ENCODE measurements at places on chromosomes 2 and 18.
A peak's percentile ranks its signal among the peaks of the same experiment; 100 is the strongest.

DNA sequence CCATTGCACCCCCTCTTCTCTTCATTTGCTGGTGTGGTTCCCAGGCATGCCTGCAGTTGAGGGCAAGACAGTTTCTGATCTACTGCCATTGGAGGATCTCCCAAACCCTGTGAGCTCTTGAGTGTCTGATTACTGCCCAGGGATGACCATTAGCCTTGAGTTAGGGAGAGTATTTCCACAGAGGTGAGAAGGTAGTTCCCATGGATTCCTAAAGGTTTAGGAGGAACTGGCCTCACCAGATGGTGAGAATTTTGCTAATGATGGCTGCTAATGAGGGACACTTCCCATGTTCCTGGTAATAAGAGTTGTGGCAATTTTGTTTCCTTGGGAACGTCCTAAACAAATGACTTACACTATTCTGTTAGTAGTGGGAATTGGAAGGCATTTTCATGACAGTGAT is 42.5 kb downstream of the PTPRM start:
- no peak for DNase-seq

GRCh38 chr2:33322612-33323011 is 153.8 kb upstream of the RASGRP3 start:
- no peak for DNase-seq

DNA sequence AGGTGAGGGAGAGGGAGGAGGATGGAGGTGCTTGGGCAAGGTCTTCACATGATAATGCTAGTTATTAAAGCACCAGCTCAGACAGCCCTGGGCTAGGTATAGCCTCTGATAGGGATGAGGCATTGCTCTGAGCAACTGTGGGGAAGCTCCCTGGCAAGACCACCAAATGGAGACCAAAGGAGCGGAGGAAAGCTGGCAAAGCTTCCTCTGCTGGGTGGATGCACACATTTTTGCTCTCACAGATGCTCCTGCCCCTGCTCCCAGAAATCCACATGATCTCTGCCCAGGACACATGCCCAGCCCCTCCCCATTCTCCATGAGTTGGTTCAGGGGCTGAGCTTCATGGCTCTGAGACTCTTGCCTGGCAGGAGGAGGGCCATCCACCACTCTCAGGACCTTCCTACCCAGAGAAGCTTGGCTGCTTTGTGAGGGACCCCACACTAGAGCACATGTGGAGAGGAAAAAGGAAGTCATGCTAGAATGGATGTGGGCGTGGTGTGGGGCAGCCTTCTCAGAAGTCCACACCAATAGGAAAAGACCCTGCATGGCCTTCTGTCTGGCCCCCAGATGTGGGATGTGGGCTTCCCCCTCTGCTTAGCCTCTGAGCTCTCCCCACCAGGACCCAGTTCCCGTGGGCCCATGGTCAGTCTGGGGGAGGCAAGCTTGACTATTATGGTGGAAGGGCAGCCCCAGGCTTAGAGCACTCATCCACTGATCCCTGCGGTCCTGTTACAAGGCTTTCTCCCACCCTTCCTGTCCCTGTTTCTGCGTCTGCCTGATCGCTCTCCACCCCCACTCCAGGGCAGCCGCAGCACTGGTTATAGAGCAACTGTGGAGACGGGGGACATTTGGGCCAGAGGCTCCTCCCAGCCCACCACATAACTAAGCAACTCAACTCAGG is 10.5 kb upstream of the CYP26B1 start:
- DNase-seq, result no peak

DNA sequence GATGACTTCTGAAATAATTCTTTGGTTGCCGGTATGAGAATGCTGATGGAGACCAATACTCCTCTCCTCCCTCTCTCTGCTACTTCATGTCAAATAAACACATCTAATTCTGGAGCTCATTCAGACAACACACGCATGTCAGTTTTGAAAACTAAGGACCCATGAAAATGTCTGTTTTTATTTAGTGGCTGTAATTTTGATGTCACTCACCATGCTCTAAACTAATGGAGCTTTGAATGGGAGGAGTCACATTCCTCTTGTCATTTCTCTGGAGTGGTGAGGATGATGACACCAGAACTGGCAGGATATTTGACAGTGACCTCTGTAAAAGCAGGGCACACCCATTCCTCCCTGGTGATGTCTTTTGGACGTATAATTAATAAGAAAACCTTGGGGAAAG is 163.0 kb downstream of the PHLPP1 start:
- DNase-seq, result no peak

GRCh38 chr18:12907258-12907925 is 23.4 kb upstream of the PTPN2 start:
- DNase-seq, result no peak

- DNase-seq, result no peak
These were observed 317.2 kb upstream of the CDH2 start for GRCh38 chr18:28494151-28494550.

DNA sequence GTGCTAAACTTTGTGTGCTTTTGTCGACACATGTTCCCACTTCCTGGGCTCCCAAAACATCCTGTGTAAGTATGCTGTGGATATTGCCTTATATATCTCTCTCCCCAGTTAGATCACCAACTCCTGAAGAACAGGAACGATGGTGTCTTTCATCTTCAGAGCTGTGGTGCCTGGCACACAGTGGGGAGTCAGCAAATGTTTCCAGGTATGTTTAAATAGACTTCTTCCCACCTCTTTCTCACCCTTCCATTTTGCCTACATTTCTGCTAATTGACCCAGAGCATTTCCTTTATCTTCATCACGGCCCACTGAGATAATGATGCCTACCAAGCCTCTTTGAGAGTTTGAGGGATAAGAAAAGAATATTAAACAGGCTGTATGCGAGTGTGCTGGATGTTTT is 60.7 kb downstream of the RND3 start:
- no peak for DNase-seq

DNA sequence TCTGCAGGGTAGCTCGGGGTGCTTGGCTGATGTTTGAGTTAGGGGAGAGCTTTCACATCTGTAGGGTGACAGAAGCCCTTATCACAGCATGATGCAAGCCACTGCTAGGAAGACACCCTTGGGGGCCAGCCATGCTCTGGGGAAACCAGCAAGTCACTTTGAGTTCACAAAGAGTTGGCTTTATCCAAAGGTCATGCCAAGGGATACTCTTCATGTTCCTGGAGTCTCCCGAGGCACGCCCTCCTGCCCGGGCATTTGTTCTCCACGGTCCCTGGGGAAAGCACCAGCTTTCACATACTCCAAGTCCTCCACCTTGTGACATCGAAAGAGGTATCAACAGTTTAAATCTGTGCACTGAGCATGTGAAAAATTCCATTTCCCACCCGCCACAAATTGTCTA is 227.7 kb downstream of the VAPA start:
- no peak for DNase-seq

- DNase-seq, result no peak
These were observed 299.5 kb upstream of the SOX11 start for GRCh38 chr2:5392658-5393057.

DNA sequence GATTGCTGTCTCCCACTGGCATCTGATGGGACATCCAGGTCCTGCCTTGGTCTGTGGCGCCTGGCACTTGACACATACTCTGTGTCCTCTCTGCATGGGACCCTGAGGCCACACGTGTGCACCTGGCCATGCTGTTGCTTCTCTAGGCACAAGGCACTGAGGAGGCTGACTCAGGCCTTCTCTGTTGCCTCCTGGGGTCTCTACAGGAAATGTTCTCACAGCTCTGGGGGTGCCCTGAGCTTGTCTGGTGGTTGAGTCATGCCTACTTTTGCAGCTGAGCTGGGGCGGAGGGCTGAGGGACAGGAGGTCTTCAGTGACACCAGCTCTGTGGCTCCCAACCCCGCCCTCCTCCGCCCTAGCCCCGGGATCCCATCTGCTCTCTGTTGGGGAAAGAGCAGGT is 207.0 kb upstream of the HS6ST1 start:
- DNase-seq, result no peak

- DNase-seq, result no peak
These were observed 99.3 kb downstream of the PRELID3A start for GRCh38 chr18:12507007-12507406.

GRCh38 chr2:24830786-24831185 is 37.6 kb downstream of the CENPO start:
- DNase-seq, result no peak

- no peak for DNase-seq
These were observed 1.2 kb downstream of the ABHD3 start for GRCh38 chr18:21703241-21703820.

DNA sequence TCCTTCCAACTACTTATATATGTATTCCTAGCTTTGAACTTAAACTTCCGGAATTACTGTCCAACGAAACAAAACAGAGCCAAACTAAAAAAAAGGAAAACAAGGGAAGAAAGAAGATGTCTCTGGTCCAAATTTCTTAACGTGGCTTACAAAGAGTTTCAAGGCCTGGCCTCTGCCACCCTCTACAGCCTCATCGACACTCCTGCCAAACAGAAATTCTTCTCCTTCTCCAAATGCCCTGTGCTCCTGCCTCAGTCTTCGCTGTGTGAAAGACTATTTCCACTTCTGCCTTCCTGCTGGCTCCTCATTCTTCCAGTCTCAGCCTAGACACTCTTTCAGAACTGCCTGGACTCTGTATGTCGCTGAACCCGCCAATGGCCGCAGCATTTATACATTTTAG is 249.2 kb downstream of the TXNL1 start:
- no peak for DNase-seq

GRCh38 chr2:17643031-17643615 is 102.6 kb downstream of the VSNL1 start:
- DNase-seq, result no peak

DNA sequence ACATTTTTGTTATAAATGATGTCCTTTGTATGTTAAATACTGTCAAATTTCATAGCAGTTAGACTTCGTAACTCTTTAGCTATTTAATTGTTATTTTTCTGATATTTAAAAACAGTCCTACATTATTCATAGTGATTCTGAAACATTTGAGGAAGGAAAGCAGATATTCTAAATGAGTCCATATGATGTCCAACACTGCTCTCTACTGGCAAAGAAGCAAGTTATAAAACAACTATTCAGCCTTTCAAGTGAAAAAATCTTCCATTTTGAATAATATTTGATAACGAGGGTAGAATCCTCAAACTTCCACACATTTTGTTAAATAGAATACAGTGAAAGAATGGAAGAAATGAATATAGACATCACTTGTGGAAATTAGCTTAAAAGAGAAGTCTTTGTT is 220.8 kb downstream of the GULP1 start:
- DNase-seq, result peak; percentile 52

- DNase-seq, result no peak
These were observed 23.1 kb upstream of the TNFAIP6 start for GRCh38 chr2:151334082-151334815.

DNA sequence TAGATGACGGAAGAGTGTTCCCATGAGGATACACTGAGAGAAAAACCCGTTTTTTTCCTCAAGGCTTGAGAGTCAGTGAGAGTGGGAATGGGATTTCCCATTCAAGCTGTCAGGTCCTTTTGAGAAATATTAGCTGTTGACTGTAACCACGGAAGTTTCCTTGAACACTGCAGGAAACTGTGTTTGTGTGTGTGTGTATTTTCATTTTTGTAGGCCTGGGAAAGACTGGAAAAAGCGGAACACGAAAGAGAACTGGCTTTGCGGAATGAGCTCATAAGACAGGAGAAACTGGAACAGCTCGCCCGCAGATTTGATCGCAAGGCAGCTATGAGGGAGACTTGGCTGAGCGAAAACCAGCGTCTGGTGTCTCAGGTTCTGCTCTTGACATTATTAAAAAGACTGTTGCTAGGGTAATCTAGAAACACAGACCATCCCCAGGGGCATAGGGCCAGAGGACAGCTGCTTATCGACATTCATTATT is 98.8 kb upstream of the EML6 start:
- DNase-seq, result no peak

GRCh38 chr2:97731274-97732020 is 18.1 kb downstream of the ZAP70 start:
- no peak for DNase-seq

DNA sequence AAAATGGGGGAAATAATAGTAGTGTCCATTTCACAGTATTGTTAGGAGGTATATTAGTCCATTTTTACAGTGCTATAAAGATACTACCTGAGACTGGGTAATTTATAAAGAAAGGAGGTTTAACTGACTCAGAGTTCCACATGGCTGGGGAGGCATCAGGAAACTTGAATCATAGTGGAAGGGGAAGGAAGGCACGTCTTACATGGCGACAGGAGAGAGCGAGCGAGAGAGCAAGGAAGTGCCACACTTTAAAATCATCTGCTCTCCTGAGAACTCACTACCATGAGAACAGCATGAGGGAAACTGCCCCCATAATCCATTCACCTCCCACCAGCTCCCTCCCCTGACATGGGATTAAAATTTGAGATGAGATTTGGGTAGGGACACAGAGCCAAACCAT is 23.4 kb downstream of the MGAT5 start:
- no peak for DNase-seq
